ENCODE measurements at places on chromosomes 6 and 20.

- no peak for DNase-seq
Observed at GRCh38 chr6:22925304-22925835, 356.0 kb downstream of the HDGFL1 start.

DNA sequence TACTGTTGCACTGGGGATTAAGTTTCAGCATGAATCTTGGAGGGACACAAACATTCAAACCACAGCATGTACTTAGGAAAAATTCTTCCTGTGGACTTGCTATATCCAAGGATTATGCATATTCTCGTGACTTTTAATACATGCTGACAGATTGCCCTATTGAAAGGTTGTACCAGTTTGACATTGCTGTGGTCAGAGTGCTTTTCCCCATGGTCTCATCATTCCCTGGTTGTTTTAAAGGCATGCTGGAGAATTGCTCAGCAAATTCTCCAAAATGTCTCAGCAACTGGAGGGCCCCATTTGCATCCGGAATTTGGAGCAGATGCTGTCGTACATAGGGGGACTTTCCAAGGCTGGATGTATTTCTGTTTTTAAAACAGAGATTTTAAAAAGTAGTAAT, 7.4 kb downstream of the HECA start:
- DNase-seq: no peak

DNA sequence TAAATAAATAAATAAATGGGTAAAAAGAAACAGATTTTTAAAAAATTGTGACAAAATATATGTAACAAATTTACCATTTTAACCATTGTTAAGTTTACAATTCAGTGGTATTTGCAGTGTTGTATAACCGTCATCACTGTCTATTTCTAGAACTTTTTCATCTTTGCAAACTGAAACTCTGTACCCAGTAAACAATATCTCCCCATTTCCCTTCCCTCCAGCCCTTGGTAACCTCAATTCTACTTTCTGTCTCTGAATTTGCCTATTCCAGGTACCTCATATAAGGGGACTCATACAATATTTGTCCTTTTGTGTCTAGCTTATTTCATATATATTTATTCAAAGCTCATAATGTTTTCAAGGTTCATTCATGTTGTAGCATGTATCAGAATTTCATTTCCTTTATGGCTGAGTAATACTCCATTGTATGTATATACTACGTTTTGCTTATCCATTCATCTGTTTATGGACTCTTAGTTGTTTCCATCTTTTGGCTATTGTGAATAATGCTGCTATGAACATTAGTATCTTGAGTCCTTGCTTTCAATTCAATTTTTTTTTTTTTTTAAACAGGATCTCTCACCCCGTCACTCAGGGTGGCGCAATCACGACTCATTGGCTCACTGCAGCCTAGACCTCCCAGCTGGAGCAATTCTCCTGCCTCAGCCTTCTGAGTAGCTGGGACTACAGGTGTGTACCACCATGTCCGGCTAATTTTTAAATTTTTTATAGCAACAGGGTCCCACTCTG, 8.9 kb downstream of the MANBAL start:
- no peak for DNase-seq

GRCh38 chr20:47276851-47277534, 79.5 kb downstream of the ZMYND8 start:
- no peak for DNase-seq

DNA sequence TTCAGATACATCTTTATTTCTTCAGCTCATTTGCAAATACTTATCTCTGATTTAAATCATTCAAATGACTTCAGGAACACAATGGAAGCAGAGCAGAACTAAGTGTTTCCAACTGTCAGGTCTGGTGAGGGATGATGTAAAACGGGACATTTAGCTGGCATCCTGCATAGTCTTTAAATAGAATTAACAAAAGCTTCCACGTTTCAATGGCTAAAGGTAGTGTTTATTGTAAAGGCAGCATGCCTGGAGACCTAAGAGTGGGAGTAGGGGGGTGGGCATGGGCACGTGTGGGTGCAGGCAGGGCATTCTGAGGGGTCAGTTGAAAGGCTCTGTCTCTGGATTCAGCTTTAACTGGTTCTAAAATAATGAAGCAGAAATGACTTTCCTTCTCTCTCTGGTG, 174.9 kb downstream of the PLCB1 start:
- DNase-seq: no peak

DNA sequence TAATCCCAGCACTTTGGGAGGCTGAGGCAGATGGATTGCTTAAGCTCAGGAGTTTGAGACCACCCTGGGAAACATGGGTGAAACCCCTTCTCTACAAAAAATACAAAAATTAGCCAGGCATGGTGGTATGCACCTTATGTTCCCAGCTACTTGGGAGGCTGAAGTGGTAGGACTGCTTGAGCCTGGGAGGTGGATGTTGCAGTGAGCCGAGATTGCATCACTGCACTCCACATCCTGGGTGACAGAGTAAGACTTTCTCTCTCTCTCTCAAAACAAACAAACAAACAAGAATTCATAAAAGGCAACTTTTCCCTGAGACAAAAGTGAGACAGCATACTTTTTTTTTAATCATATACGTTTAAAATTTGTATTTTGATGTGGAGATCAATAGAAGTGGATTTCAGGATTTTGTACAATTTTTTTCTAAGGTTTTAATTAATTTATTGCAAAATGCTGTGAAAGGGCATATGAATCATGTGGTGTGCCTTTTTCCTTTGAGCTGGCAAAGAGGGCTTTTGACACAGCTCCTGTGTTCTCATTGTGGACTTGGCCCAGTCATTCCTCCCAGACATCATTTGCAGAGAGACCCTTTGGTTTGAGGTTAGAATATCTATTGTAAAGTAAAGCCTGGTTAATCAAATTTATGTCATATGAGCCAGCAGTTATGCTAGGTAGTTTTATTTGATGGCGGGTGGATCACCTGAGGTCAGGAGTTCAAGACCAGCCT, 77.1 kb downstream of the TULP4 start:
- no peak for DNase-seq

DNA sequence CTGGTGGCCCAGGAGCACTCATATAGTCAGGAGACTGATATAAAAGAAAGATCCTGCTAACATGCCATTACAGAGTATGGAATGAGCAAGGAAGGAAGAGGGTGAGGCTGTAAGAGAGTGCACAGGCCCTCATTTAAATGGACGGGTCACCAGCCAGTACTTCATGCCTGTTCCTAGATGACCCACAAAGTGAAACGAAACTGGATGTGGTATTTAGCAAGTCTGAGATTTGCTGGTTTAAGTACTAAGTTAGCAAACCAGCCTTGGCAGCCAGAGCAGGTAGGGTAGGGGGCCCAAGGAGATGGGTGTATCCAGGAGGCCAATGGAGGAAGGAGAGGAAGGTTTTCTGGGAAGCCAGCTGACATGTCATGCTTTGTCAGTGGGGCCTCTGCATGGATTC, 15.9 kb downstream of the NT5E start:
- DNase-seq: no peak

GRCh38 chr20:20814685-20815084, 102.2 kb upstream of the RALGAPA2 start:
- no peak for DNase-seq

GRCh38 chr6:56841381-56841749, 113.5 kb upstream of the BEND6 start:
- no peak for DNase-seq

DNA sequence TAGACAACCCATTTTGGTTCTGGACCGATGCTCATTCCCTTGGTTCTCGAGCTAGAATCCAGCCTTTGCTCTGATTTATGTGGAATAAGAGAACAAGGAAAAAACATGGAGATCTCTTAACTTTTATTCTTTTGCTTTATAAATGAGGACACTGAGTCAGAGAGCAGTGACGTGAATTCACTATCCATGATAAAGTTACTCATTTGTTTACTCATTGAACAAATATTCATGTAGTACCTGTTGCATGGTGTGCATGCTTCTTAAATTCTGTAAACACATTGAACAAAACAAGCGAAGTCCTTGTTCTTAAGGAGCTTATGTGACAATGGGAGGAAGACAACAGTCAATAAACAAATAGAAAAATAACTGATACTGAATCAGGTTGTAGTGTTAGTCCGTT, 56.9 kb downstream of the BMP2 start:
- no peak for DNase-seq

DNA sequence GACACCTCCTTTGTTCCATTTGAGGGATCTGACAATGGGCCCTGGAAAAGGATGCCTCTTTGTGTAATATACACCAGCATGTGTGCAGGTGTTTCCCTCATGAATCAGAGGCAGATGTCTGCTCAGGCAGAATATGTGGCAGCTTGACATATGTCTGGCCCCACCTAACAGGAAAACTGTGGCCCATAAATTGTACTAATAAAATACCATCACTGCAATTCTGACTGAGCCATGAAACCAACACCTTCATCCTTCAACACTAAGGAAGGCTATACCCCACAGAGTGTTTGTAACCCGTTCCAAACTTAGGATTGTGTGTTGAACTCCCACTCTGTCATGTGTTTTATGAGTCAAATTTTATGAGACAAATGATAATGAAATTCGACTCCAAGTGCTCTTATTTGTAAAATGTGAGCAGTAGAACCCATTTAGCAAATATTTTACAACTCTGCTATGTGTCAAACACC, 22.7 kb downstream of the LAMA4 start:
- DNase-seq: no peak

GRCh38 chr6:139753198-139753861, 378.9 kb upstream of the CITED2 start:
- DNase-seq: no peak

GRCh38 chr6:89862698-89863097, 31.6 kb upstream of the GJA10 start:
- DNase-seq: no peak

GRCh38 chr20:23278172-23278571, 72.4 kb upstream of the NXT1 start:
- DNase-seq: no peak

- DNase-seq: no peak
Observed at GRCh38 chr6:151026041-151026663, 160.7 kb downstream of the MTHFD1L start.

- no peak for DNase-seq
Observed at GRCh38 chr6:18976966-18977365, 589.8 kb downstream of the RNF144B start.

DNA sequence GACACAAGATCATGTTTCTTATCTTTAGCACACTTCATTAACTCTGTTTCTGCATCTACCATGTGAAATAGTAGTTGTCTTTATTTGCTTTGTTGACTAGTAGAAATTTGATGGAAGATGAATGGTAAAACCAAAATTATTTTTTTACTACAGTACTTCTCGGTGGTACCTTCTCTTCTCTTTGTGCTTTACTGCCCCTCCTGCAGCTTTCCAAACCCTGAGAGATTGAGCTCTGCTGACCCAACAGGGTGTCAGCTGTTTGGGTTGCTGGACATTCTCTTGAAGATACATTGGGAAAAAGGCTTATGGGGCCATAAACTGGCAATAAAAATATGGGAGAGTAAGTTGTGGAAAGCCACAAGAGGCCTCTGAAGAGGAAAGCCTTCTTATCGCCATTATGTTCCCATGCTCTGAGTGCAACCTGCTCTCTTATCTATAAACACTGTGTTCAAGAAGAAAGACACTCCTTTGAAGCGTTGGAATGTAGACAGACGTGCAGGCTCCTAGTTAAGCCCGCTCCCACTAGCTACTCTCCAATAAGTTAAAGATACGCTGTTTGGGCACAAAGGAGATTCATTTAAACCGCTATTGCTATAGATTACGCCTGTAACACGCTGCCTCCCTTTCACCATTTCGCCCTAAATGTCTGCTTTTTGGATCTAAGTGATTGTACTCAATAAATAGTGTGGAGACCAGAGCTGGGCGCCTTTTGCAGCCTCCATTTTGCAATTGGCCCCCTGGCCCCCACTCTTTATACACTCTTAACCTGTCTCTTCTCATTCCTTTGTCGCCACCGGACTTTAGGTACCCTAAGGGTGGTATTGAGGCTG, 60.1 kb upstream of the PRSS16 start:
- DNase-seq: no peak

DNA sequence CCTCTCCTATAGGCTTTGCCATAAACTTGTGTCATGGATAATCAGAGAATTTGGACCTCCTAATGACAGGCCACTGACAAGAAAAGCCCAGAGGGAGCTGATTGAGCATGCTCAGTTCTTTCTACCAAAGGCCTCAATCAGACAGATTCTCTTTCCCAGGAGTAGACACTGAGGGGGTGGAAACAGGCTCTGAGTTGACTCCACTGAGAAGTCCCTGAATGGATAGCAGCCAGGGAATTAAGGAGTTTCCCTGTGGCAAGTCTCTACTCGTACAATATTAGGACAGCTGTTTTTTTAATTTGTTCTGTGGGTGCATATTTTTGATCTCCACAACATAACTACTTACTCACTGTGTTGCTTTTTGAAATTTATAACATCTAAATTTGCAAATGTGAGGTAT, 63.3 kb downstream of the SLC16A10 start:
- DNase-seq: no peak

GRCh38 chr6:87553159-87553765, 36.5 kb downstream of the RARS2 start:
- DNase-seq: no peak

- DNase-seq: no peak
Observed at GRCh38 chr20:39986173-39986904, 702.7 kb downstream of the MAFB start.

- DNase-seq: no peak
Observed at GRCh38 chr20:53937339-53937741, 133.1 kb downstream of the BCAS1 start.

DNA sequence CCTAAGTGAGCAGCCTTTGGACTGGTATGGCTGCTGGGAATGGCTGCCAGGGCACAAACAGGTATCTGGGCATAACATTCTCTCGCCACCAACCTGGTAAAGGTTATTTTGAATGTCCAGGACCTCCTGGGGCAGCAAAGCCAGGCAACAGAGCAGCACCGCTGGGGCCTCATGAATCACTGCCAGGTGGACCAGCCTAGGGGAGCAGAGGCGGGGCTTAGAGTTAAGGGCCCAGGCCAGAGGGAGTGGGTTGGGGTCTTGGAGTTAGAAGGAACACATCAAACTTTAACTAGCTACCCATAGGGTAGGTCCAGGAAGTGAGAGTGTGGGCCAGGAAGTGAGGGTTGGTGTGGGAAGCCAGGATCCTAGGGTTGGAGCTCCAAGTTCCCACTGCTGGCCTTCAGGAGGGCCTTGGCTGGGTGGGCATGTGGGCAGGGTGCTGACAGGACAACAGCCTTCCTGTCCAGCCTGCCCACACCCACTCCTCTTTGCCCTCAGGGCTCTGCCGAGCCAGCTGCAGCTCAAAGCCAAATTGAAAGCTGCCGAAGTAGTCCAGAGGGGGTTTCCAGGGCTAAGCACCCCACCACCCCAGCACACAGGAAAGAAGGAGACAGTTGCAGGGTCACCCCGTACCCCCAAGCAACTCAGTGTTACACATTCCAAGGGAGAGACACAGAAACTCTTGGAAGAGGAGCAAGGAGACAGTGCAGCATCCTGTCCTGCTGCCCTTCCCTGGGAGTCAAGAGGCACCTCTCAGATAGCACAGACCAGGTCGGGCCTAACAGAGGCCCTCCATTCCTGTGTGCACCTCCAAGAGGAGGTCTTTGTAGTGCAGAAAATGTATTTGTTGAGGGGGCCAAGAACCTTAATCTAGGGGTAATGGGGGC, 2.6 kb downstream of the NFKBIE start:
- no peak for DNase-seq

Measured in NCI-H2081 treated with DMSO at 0.1 percent for 48 hours (cell line).